T follicular helper cell (primary cell): ENCODE measurements at places on chromosomes 13 and 19.

DNA sequence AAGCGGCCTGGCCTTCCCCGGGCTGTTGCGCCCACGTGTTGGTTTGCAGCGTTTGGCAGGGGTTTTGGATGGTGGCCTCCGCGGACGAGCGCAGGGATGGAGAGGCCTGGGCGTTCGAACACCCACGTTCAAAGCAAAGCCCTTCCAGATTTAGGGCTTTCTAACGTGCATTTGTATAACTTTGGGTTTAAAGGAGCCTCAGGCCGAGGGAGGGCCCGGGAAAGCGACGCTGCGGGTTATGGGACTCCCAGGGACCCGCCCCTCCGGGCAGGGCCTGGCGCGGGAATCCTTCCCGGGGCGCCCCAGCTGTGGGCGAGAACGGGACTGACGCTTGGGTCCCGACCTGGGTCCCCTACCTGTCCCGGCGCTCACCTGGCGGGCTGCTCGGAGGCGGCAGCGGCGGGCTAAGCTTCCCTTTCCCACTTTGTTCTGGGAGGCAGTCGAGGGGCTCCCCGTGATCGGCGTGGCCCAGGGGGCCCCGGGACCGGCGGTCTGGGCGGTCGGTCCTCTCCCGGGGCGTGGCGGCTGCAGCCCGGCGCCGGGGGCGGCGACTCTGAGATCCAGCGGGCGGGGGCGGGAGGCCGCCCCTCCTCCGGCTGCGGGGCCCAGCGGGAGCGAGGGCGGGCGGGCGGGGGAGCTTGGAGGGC is at the start of gene FBXO17:
Gene FBXO17, minus strand, starts transcription at position 529 of the 647 bp plus-strand sequence. CDS start 25,423 bp downstream, outside the sequence.
- DNase-seq = no peak

DNA sequence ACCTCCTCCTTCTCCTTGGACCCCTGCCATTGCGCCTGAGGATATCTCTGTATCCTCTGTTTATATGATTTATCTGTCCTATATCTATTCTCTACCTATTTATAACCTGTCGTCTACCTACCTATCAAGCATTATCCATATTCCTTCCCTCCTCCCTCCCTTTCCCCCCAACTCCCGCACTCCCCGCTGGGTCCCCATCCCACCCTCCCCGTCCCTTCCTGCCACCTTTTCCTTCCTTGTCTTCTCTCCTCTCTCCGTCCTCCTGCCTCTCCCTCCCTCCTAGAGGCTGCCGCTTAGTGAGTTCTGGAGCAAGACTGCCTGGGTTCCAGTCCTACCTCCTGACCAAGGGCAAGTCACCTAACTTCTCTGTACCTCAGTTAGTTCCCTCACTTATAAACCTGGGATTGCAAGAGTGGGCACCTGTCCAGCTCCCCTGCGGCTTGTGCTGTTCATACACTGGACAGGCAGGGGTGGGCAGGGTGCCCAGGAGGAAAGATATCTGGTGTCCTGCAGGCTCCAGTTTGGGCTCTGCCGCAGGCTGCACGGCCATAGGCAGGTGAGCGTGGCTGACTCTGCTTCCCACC is 16.1 kb downstream of the TTYH1 start:
- no peak for DNase-seq

DNA sequence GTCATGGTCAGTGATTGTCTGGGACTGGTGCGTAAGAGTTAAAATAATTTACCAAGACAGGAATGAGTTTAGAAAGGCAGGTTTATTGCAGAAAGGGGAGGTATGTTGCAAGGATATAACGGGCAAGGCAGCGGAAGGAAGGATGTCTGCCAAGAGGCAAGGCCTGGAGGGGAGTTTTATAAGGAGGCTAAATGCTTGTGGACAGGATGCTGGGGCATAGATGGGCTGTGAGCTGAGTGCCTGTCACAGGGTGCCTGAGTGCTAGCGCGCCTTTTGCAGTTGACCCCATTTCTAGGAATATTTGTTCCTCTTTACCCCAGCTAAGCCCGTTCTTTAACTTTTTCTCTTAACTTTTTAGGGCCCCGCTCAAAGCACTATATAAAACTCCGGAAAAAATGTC is 58.7 kb downstream of the TEX26 start:
- no peak for DNase-seq

DNA sequence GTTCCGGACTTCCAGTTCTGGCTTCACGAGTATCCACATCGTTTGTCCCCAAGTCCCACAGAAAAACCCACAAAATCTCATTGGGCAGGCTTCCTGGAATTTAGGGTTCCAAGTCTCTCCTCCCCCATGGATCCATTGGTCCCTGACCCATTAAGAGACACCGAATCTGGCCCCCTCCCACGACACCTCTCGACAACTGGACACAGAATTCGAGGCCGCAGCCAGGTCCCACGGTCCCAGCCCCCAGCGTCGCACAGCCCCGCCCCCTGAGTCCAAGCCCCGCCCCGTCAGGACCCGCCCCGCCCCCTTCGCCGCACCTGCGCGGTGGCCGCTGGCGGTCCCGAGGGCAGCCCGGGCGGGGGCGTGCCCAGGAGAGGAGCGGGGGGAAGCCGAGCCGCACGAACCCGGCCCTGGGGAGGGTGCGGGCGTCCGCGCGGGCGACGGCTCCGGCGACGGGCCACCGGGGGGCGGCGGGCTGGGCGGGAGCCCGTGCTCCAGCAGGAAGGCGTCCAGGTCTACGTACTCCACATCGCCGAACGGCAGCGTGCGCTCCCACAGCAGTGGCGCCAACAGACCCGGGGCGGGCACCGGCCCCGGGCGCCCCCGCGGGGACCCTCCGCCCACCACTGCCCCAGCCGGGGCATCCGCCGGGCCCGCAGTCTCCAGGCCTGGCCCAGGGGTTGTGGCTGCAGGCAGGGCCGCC is 1.8 kb downstream of the DBP start:
- peak; percentile 67 for DNase-seq

GRCh38 chr13:103066781-103067345 is 646 bp upstream of the SLC10A2 start:
- DNase-seq = no peak

GRCh38 chr13:31885994-31886393 is 145.6 kb upstream of the FRY start:
- no peak for DNase-seq

DNA sequence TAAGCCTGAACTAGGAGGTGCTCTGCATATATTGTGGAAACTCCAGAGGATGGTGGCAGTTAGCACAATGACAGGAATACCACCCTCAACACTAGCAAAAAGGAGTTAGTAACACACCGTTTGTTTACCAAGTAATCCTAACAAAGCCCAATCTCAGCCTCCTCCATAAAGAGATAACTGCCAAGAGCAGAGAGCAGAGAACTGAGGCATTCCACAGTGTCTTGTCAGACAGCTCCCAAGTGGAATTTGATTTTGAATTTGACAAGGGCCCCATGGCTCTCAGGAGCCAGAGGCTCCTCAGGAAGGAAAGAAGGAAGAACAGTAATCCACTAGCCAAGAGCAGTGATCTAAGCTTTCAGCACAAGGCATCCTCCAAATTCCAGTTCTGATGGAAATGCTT is 298.6 kb downstream of the DCLK1 start:
- no peak for DNase-seq

GRCh38 chr19:8097681-8098567 is 45.4 kb downstream of the CCL25 start:
- no peak for DNase-seq

DNA sequence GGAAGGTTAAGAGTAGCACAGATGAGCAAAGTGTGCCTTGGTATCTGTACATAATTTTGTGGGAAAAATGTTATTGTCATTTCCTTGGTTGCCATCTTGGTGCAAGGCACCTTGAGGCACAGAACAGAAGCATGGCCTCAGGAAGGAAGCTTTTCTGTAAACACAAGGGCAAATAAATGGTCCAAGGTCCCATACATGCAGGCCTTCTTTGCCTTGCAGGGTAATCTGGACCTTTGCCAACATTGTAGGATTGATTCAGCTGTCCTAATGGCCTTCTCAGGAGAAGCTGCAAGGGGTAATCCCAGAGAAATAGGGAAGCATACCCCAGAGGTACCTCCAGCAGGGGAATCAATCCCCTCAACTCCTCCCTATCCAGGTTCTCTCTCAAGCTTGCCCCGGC is 9.0 kb upstream of the MLLT1 start:
- DNase-seq = no peak

DNA sequence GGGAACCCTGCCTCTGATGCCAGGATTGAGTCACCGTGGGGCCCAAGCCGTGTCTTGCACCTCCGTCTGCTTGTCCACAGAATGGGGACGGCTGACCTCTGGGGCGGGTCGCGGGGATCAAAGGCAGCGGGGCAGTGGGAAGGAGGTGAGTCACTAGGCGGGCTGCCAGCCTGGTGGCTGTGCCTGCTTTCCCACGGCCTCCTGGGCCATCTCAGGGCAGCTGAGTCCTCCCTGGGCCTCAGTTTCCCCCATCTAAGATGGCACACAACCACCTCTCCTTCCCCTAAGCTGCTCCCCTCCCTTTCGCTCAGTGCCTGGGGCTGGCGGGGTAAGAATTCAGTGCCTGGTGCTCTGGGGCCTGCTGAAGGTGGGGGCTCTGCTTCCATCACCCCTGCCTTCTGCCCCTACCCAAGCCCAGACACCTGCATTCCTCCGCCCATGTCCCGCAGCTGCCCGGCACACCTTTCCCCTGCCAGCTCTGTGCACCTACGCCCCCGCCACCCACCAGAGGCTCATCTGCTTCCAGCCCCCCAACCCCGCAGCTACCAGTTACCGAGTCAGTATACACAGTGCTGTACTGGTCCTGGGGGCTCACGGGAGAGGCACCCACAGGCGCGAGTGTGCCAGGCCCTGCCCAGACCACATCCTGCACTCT is 3.5 kb downstream of the MKNK2 start:
- DNase-seq = no peak

DNA sequence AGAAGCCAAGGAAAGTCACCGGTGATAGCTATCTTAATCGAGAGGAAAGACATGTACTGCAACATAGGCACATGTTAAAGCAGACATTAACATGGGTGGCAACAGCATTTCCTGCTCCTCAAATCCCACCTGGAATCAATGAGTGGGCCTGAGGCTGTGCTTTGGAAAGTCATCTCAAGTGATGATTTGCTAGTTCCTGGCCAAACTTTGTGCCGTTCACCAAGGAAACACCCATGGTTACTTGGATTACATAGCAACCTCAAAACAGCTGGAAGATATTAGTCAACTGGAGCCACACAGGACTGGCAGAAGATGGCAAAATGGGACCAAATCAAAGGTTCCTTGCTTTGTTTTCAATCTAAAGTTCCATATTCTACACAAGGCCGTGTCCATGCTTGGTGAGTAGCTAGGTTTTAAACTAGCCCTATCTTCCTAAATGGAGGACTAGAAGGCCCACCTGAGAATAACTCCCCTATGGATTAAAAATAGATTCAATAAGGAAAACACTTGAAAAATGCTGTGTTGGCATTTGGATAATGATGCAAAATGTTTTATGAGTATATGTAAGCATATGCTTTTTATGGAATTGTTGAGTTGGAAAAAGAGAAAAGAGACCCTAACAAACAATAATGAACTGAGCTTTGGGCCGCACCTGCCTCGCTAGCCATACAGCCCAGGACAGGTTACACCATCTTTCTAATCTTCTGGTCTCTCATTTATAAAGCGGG is 144.5 kb downstream of the RGCC start:
- DNase-seq = no peak

DNA sequence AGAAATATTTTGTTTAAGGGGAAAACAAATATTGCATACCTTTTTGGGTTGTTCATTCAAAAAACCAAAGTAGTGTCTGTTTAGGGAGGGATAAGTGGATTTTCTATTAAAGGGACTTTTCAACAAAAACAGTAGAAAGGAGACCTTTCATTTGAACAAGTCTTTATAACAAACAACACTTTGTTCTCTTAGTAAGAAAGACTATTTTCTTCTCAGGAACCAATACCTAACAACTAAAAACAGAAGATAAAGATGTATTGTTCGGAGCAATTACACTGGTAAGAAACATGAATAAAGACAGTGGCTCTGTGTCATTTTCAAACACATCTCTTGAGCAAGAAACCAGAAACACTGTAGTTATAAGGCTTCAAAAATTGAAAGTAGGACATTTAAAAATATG is 1610.1 kb upstream of the PCDH20 start:
- no peak for DNase-seq

GRCh38 chr13:113371061-113371460 is 7.1 kb upstream of the GRTP1 start:
- DNase-seq = no peak

DNA sequence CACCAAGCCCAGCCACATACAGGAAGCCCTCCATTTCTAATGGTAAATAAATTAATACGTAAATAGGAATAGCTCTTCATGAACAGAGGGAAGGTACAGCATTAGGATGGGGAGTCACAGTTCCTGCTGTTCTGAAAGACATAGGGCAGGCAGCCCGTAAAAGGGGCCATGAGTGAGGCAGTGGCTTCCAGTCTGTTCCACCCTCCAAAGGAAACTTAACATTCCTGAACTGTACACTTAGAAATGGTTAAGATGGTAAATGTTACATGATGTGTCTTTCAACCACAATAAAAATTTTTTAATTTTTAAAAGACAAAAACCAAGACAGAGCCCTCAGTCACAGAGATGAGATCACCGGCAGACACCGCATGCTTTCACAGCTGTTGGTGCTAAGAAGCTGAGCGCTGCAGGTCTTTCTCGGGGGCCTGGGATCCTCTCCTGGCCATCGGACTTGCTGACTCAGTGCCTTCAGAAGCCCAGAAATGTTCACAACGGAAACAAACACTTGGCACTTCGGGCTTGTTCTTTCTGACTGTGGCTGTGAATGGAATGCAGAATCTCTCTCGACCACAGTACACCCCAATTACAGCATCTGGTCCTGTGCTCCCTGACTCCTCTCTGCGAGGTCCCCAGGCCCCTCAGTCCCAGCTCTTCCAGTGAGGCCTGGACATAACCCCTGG is 36.4 kb downstream of the EPS15L1 start:
- DNase-seq = no peak

DNA sequence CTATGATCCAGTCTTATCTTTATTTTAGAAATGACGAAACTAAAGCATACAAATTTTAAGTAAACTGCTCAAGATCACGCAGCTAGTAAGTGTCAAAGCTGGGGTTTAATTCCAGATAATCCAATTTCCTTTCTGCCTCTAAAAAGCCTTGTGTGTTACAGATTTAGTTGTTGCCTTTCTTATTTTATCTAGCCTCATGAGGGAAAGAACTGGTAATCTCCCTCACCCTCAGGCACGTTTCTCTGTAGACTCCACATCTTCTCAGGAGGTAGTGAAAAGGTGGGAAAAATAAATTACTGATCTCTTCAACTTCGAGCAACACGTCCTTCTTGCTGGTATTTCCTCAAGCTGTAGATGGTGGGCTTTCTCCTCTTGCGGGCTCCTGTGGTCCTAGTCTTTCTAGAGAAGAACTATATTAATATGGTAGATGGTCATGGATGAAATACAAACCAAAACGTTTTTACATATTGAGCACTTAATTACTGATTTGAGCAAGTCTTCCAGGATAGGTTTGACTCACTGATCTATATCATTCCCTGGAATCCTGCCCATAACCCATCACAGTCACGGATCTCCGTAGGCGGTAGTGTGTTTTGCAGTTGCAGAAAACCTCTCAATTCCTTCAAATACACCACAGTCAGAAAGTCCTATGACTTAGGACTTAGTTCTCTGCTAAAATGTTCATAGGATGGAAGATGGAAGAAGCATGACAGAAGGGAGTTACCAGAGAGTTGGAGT is 519.5 kb downstream of the DCT start:
- DNase-seq = no peak

- no peak for DNase-seq
Observed at GRCh38 chr13:30690282-30691188, 44.8 kb upstream of the ALOX5AP start.
